ENCODE measurements at places on chromosomes 12 and 14.

- no peak for DNase-seq
Observed at GRCh38 chr12:90036637-90037036, 328.0 kb upstream of the ATP2B1 start.

- no peak for DNase-seq
Observed at GRCh38 chr12:41288142-41288811, 100.2 kb downstream of the PDZRN4 start.

- no peak for DNase-seq
Observed at GRCh38 chr14:54877015-54877702, 25.5 kb downstream of the GCH1 start.

DNA sequence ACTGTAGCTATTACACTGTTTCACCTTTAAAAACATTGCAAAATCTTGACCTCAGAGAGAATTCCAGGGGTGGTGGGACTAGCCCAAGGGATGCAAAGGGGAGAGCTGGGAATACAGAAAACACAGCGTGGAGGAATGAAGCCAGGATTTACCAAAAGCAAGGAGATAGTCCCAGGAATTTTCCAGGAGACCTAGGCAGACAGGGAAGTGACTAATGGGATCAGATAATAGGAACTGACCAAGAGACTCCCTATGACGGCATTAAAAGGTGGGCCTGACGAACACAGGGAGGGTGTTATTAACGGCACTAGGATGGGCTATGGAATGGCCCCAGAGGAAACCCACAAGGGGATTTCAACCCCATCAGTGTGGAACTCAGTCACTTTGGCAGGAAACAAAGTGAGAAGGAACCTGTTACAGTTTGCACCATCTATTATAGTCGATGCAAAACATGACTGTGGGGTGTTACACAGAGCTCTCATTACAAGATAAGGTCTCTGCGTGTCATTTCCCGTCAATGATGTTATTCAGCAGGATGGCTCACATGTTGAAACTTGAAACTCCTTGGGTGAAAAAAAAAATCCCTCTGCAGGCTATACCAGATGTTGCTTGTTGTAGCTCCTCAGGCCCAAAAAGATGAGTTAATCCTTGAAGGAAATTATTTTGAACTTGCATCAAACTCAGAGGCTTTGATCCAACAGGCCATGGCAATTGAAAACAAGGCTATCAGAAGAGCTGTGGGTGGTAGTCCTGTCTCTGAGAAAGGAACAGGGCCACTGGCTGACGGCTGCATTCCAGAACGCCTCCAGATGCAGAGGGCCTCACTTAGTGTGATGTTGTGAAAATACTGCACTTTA lies 58.7 kb downstream of the DRAM1 start:
- DNase-seq = no peak

DNA sequence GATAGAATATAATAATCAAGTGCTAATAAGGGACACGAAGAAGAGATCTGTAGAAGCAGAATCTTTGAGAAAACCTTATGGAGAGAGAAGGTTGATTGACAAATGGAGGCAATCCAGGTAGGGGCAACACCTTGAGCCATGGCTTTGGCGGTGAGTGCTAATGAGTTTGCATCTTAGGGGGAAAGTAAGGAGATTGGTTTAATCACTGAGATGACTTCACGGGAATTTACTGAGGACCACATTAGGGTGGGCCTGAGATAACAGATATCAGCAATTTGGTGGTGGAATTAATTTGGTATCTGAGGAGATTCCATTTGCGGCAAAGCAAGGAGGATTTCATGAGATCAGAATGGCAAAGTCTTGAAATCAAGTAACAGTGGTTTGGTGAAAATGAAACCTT lies 1.8 kb upstream of the LARP4 start:
- DNase-seq = no peak

DNA sequence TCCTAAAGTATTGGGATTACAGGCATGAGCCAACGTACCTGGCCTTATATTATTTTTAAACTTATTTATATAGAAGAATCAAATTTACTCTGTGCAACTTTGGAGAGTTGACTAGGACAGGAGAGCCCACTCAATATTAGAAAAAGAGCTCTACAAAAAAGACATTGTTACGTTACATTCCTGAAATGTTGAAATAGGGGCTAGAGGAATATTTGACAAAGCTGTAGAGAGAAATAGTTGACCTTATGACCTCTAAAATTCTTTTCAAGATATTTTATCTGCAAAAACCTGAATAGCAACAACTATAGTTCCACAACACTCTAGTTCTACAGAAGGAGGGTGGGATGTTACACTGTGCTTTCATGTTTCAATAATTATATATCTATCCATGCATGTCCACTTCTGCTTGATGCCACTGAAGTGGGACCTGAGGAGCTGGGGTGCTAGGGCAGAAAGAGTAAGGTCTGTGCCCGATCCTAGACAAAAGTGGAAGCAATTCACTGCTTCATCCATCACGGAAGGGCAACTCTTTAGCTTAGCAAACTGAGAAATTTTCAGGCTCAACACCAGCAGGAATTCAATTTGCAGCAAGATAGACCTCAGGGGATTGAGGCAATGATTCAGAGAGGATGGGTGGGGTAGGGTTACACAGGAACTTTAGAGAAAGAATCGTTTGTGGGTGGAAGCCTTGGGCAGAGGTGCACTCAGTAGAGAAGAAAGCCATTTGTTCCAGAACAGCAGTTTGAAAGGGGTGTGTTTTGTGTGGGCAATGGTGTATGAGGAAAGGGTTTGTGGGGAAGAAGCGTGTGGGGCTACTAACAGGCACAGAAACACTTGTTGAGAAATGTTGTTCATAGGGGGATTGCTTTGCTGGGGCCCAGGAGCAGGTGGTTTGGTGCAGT lies 16.0 kb upstream of the RNASE10 start:
- DNase-seq = no peak

- DNase-seq = no peak
Observed at GRCh38 chr14:36848213-36848612, 186.6 kb downstream of the PAX9 start.

DNA sequence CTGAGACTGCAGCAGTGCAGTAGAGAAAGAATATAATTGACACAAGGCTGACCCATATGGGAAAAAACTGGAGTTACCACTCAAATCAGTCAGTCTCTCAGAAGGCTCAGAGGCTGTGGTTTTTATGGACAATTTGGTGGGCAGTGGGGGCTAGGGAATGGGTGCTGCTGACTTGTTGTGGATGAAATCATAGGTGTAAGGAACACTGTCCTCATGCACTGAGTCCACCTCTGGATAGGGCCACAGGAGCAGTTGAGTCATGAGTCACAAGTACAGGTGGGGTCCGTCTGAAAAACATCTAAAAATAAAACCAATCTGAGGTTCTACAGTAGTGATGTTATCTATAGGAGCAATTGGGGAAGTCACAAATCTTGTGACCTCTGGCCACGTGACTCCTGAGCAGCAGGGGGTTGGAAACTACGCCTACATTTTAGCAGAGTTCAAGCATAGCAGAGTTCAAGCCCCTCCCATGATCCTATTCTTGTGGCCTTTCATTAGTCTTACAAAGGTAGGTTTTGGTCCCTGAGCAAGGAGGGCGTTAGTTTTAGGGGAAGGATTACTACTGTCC lies 18.1 kb upstream of the SGPP1 start:
- DNase-seq = no peak

GRCh38 chr14:78530078-78530477 lies 359.9 kb downstream of the NRXN3 start:
- DNase-seq = no peak

DNA sequence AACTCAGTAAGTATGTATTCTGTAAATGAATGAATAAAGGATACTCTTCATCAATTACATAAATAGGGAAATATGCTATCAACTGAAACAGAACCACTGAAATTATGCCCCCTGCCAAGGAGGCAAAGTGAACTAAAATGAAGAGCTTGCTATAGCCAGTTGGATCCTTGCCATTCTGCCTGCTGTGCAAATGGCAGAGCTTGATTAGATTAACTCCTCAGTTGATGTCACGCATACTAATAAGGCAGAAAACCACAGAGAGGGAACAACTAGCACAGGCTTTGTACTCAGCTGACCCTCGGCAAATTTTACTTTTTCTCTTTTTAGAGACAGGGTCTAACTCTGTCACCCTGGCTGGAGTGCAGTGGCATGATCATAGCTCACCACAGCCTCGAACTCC lies 36.7 kb upstream of the FERMT2 start:
- no peak for DNase-seq

DNA sequence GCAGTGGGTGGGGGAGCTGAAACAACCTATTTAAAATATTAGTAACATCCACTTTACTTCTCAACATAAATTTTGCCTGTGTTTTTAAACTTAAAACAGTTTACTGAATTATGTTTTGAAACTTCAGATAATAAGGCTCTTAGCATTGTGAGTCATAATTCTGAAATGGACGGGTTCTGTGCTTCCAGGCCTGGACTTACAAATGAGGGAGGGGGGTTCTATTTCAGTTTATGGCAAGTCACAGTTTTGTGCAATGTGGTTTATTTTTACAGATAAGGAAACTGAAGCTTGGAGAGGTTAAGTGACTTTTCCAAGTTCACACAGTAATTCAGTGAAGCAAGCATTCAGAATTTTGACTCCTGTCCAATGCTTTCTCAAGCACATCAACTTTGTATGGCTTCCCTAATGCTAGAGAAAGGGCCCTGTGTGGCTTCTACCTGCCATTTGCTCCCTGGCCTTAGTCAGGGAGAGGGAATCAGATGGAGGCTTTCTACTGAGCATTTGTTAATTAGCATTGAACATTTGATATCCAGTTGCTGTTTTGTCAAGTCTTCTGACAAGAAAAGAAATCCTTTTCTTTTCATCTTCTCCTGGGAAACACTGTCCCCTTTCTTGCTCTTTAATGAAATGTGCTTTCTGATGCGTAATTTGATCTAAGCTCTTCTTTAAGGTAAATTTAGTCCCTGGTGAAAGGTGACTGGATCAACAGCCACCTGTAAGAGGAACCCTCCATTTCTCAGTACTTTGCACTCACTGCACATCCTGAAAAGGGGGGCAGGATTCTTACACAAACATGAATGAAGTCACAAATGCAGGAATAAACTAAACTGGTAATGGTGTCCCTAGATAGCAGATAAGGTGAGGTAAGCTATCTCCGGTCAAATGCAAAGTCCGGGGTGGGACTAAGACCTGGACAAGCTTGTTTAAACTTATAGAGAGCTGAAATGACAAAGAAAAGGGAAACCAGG lies 2.5 kb upstream of the SALL2 start:
- no peak for DNase-seq

DNA sequence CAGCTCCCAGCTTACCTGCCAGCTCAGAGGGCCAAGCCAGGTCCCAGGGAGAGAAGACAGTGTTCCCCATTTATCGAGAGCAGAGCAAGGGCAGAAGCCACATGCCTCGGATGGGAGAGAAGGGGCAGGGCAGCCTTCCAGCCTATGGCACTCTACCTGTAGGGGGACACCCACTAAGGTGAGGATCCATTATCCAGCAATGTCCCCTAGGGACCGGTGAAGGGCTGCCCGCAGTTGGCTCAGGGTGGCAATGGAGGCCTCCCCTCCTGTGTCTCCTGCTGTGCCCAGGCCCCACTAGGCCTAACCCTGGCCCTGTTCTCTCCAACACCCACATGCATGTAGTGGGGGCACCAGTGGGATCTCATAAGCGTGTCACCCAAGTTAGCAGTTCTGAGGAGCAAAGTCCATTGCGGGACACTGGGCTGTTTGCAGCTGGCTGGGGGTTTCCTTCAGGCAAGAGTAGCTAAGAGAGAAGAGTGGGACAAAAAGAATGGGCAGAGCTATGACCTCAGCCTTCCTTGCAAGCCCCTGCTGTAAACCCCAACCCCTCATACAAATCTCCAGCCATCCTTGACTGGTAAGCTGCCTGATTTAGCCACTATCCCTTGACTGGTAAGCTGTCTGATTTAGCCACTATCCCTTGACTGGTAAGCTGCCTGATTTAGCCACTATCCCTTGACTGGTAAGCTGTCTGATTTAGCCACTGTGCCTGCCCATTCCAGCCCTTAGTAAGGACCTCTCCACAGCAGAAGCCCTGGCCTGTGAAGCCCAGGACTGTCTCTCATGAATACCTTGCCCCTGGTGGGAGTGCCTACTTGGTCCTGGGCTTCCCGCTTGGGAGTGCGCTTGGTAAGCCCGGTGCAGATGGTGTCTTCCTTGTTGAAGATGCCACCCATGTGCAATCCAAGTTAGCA lies 5.2 kb upstream of the ASB2 start:
- no peak for DNase-seq

Data from stimulated activated CD4-positive, alpha-beta T cell treated with anti-CD3 and anti-CD28 coated beads, TNF-alpha, amount 100 ng/mL, for 4 hours (primary cell).